Stimulated activated CD8-positive, alpha-beta memory T cell treated with anti-CD3 and anti-CD28 coated beads, Interleukin-12 subunit alpha, Interleukin-12 subunit beta, amount 100 ng/mL, for 1 hour (primary cell): ENCODE measurements at places on chromosomes 13 and 19.

DNA sequence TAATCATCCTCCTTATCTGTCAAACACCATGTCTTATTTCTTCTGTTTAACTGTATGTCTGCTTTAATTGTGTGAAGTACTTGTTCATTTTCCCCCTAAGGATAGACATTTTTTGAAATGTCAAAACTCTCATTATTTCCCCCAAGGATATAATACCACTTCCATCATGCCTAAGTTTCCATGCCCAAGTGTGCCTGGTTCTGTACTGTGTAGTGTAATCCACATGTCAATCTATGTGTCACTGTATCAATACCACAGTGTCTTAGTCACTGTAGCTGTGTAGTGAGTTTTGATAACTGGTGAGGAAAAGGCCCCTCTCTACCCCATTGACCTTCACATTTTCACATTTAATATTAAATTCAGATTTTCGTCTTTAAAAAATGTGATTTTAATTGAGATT is 1265.5 kb downstream of the PCDH9 start:
- no peak for DNase-seq

DNA sequence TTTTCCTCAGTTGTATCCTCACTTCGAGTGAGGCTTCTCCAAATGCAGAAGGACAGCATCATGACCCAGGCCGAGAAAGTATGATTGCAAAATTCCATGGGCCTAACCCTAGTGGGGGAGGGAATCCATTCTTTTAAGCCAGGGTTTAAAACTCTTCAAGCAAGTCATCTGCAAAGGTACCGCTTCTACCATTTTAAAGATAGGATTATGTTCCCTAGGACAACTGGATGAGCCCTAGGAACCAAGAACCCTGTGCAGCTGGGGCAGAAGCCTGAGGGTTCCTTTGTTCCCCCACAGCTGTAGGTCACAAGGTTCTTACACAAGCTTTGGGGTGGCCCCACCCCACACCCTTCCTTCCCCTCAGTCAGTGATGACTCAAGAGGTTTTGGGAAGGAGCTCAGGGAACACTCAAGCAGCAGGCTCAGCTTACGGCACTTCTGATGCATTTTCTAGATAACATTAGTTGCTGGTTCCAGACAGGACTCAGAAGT is 13.5 kb downstream of the ARL11 start:
- DNase-seq = no peak

DNA sequence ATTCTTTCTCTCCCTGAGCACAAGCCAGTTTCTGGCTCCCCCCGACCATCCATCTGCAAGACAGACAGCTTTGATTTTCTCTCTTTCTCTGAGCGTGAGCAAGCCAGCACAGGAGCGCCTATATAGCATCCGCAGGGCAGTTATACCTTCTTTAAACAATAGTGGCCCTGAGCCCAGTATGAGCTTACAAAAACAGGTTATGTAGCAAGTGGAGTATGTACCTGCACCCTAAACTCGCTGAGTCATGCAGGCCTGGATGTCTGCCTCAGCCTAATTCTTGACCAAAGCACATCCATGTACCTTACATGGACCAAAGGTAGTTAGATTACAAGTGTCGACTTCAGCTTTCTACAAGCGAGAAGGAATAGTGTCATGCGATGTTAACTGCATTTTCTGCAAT is 61.7 kb downstream of the RAP2A start:
- DNase-seq = no peak

GRCh38 chr13:73075546-73075945 is 16.7 kb downstream of the KLF5 start:
- no peak for DNase-seq
